ENCODE measurements at places on chromosomes 6 and 20. TPM values are rescaled to one million over a fixed set of nuclear protein-coding genes. Genes with fewer than 3 reads are reported as not detected.

GRCh38 chr6:89585154-89585553, 53.4 kb downstream of the LYRM2 start:
- no peak for DNase-seq

- DNase-seq: no peak
Measured at GRCh38 chr6:90816764-90817163, 229.9 kb upstream of the MAP3K7 start.

DNA sequence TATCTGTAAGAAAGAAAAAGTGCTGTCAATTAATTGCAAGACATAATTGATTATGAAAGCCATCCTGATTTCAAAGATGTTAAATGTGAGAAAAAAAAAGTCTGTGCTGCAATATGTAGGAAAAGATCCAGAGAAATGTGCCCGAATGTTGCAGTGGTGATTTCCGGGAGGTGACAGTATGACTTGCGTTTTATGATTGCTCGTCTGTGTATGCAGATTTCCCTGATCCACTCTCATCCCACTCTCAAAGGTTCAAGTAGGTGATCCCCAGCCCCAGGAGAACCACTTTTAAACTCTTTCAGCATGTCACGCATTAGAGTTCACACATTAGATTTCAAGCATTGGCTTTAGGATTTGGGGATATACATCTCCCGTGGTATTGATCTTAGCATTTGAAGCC, 57.8 kb downstream of the TPD52L1 start:
- DNase-seq: no peak

- no peak for DNase-seq
Measured at GRCh38 chr20:34495916-34496315, 20.3 kb upstream of the DYNLRB1 start.

DNA sequence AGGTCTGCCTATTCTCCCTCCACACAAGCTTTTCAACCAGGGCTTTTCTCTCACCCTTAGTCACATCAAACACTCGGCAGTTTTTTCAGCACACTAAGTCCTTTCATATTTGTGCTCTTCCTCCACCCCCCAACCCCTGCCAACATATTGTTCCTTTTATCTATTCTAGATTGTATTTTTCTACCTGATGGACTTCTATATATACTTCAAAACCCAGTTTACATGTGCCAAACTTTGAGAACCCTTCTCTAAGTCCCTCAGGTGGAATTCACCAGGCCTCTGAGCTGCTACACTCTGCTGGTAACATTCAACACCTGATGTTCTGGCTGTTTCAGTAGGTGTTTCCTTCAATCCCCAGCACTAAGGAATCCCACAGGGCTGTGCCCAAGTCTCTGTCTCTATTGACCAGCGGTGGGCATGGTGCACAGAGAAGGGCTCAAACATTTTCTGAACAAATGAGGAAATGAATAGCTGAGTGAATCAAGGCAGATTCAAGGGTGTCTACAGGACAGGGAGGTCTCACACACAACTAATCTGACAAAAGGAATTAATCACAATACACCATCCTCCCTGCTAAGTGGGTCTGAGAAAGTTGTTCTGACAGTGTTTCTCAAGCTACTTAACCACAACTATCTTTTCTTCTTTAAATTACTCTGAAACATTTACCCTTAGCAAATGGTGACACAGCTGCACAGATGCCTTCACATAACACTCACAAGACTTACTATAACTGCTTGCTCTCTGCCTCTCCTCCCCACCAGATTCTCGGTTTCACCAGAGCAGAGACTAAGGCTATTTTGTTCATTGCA, 166.5 kb downstream of the TSHZ2 start:
- DNase-seq: no peak

DNA sequence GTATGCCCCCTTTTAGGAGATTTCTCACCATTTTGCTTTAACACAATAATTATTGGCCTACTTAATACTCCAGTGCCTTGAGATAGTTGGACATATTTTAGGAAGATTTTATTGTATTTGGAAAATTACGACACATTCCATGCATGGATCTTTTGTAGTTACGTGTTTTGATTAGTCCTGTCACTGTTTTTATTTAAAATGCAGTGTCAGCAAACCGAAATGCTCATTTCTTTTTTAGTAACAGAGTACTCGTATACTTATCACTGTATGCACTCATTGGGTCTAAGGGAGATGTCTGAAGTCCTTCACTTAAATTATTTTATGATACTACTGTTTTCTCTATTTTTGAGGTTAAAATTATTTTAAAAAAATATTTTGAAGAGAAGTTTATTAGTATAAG, 153.8 kb downstream of the QKI start:
- no peak for DNase-seq

DNA sequence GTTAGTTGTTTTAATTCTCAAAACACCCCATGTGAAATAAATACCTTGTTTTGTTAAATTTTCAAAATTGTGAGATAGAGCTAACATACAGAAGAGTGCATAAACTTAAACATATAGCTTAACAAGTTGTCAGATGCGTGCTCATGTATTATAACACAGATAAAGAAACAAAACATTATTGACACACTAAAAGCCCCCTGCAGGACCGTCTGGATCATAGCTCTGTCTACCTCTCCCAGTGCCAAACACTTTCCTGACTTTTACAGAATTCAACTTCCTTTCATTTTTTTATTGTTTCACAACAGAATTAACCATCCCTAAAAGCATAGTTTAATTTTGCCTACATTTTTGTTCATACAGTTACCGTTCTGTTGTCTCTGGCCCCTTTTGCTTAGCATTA, 17.8 kb upstream of the FRK start:
- DNase-seq: no peak

DNA sequence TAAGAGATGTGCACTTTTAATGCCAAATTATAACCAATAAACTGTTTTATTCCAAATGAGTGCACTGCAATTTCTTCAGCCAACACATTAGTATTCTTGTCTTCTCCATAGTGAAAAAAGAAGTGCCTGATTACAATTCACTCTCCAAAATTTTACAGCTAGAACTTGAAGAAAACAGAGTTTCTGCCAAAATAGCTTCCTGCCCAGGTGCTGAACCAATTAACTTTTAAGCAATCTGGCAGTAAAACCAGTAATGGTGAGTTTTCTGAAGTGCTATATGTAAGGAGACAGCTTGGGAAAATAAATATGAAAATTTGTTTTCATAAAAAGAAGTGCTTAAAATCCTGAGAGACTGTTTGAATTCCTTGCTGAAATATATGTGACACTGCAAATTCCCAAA, 266.0 kb upstream of the NT5E start:
- DNase-seq: no peak

DNA sequence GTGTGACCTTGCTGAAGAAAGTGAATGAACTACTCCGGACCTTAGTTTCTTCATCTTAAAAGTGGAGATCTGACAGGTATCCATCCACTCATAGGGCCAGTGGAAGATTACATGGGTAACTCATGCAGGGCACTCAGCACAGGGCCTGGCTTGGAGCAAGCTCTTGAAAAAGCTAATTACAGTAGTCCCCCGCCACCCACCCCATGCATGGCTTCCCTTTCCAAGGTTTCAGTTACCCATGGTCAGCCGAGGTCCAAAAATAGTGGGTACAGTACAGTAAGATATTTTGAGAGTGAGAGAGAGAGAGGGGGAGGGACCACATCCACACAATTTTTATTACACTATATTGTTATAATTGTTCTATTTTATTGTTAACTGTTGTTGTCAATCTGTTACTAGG, 7.1 kb upstream of the PMEPA1 start:
- no peak for DNase-seq

GRCh38 chr20:37339208-37339607, 6.7 kb upstream of the SRC start:
- DNase-seq: no peak

DNA sequence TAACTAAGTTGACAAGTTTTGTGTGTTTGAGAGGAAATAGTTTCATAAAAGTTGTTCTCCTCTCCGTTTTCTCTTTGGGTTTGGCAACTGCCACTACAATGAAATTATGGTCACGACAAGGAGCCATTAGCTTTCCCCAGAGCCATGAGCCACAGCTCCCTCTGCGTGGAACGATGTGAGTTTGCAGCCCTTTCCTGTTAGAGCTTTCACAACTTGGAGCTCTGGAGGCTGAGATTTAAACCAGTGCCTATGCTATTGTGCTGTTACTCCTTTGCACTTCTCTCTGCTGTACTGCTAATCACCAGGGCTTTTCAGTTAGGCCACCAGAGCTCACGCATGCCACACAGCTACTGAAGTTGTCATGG, 29.3 kb upstream of the TXNDC5 start:
- DNase-seq: no peak

DNA sequence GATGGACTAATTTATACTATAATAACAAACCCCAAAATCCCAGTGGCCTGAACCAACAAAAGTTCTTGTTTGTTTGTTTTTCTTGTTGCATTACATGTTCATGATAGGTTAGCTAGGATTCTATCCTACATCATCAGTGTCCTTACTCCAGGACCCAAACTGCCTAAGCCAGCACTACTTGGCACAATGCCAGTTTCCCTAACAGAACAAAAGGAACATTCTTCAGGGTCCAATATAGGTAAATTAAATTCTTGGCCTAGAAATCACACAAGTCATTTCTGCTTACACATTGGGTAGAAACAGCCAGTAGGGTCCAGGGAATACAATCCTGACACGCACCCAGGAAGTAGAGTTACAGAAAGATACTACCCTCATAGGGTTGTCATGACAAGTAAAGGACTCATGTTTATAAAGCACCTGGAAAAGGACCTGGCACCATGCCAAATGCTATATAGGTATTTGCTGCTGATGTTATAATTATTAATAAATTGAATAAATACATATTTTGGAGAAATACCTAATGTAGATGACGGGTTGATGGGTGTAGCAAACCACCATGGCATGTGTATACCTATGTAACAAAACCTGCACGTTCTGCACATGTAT, 38.8 kb downstream of the RCAN2 start:
- no peak for DNase-seq

Gene IYD
- not detected for total RNA-seq

Gene HLA-G
- total RNA-seq: 0.24 TPM

Gene DNMT3B
- total RNA-seq: 0.74 TPM

Gene SLC26A8
- not detected for total RNA-seq

Gene ARHGAP40
- total RNA-seq: 0.66 TPM

Gene RIN2
- 46.4 TPM for total RNA-seq
